ENCODE measurements at places on chromosomes 13 and 19. TPM values are rescaled to one million over a fixed set of nuclear protein-coding genes. Genes with fewer than 3 reads are reported as not detected.
A peak's percentile ranks its signal among the peaks of the same experiment; 100 is the strongest.

The FKBP8 gene
- total RNA-seq = 245 TPM

DNA sequence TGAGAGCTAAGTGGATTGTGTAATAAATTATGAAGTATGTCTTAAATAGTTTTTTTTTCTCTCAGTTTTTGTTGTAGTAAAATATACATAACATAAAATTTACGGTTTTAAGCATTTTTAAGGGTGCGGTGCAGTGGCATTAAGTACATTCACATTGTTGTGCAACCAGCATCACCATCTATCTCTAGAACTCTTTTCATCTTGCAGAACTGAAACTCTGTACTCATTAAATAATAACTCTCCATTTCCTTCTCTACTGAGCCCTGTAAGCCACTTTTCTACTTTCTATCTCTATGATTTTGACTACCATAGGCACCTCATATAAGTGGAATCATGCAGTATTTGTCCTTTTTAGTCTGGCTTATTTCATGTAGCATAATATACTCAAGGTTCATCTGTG lies 87.1 kb downstream of the GJA3 start:
- H3K4me1 ChIP-seq = peaks cover 2% of the 10 kb centered on the region
- no peak overlapping the region for H3K4me3 ChIP-seq
- no peaks in the 10 kb centered on the region for H3K27me3 ChIP-seq
- peaks cover 22% of the 10 kb centered on the region for H3K36me3 ChIP-seq
- H3K27ac ChIP-seq = no peak overlapping the region
- DNase-seq = no peak

DNA sequence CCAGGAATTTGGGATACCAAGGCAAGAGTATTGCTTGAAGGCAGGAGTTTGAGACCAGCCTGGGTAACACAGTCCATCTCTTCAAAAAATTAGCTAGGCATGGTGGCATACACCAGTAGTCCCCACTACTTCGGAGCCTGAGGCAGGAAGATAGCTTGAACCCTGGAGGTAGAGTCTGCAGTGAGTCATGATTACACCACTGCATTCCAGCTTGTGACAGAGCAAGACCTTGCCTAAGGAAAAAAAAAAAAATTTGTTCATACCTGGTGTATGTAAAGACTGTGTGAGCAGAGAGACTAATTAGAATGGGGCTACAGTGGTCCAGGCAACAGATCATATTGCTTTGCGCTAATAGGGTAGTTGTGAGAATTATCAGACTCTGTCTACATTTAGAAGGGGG lies 778.3 kb upstream of the PCDH20 start:
- no peaks in the 10 kb centered on the region for H3K27me3 ChIP-seq
- DNase-seq = no peak
- H3K36me3 ChIP-seq = no peaks in the 10 kb centered on the region
- no peak overlapping the region for H3K27ac ChIP-seq
- no peak overlapping the region for H3K4me3 ChIP-seq

DNA sequence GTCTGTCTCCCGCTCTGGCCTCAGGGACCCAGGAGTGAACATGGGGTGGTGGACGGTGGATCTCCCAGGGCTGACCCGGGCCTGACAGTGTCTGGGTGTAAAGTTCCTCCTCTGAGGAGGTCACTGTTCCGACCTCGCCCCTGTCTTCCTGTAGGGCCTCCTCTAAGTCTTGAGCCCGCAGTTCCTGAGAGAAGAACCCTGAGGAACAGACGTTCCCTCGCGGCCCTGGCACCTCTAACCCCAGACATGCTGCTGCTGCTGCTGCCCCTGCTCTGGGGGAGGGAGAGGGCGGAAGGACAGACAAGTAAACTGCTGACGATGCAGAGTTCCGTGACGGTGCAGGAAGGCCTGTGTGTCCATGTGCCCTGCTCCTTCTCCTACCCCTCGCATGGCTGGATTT lies at the start of gene SIGLEC9:
TSS of gene SIGLEC9 (plus strand) at position 178 of the 400 bp plus-strand sequence. CDS start at position 247, 69 bp downstream.
- no peak for DNase-seq
- H3K36me3 ChIP-seq = no peaks in the 10 kb centered on the region
- no peaks in the 10 kb centered on the region for H3K27me3 ChIP-seq
- peak within 1 kb of the TSS; percentile 55 for H3K4me3 ChIP-seq
- peaks cover 82% of the 10 kb centered on the region for H3K4me1 ChIP-seq

- no peak for DNase-seq
- no peaks in the 10 kb centered on the region for H3K36me3 ChIP-seq
- H3K27ac ChIP-seq = no peak overlapping the region
- no peak overlapping the region for H3K4me3 ChIP-seq
- H3K27me3 ChIP-seq = no peaks in the 10 kb centered on the region
Observed at GRCh38 chr19:33211794-33212435, 13.7 kb downstream of the SLC7A10 start.

Measured in activated CD8-positive, alpha-beta T cell treated with anti-CD3 and anti-CD28 coated beads, Interleukin-2, amount 10 ng/mL, durations not matched to agents 7 days and 5 days (primary cell).